ENCODE measurements at places on chromosomes 5 and 9.
A peak's percentile ranks its signal among the peaks of the same experiment; 100 is the strongest.

- no peak for DNase-seq
Measured at GRCh38 chr5:170747851-170748250, 35.7 kb upstream of the GABRP start.

DNA sequence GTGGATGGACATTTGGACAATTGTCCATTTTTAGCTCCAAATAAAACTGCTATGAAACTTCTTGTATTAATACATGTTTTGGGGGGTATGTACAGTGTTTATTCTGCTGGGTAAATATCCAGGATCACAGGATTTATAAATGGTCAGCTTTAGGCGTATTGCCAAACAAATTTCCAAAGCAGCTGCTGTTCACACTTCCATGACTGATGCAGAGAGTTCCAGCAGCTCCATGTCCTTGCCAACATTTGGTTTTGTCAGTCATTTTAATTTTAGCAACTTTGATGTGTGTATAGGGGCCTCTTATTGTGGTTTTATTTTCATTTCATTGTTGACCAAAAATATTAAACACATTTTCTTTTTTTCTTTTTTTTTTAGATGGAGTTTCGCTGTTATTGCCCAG is 9.8 kb upstream of the SUSD1 start:
- DNase-seq = no peak

DNA sequence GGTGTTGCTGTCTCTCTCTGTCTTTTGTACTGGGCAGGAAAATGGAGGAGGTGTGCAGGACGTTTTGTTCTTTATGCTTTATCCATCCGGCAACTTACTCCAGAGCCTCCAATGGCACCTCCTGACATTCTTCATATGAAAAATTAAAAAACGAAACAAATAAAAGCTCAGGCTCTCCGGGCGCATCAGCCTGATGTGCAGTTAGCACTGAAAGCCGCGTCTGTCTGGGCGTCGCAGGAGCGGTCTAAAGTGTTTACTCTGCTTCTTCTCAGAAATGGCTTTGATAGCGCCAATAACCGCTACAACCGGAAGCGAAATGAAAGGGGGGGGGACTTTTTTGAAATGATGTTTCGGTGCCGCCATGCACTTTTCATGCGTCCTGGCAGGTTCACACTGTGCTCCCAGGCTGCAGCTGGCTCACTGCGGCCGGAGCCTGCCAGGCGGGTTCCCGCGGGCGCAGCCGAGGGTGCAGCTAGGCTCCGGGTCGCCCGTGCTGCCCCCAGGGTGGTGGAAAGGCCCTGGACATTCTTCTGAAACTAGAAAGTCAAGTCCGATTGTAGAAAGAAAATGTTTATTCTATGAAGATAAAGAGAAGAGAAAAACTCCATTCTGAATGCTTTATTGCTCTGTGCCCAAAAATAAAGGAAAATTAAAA is 407.7 kb upstream of the IRX1 start:
- DNase-seq = no peak

- DNase-seq = no peak
Measured at GRCh38 chr9:123033864-123034601, 566 bp downstream of the GPR21 start.

DNA sequence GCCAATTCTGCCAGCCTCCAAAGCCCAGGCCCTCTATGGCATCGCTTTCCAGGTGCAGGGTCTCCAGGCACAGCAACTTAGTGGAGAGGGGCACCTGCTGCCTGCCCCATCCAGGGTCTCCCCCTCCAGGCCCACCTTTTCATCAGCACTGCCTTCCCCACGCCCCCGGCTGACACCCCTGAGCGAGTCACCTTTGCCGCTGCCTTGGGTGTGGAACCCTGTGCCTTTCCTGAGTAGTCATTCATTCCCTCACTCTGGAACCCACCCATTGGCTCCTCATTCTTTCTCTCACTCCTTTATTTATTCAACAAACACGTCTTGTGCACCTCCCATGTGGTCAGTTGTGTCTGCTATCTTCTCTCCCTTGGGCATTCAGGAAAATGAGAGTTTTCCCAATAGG is 14.5 kb upstream of the RPL26L1 start:
- no peak for DNase-seq

GRCh38 chr9:92978345-92978875 is 31.1 kb downstream of the FGD3 start:
- DNase-seq = no peak

DNA sequence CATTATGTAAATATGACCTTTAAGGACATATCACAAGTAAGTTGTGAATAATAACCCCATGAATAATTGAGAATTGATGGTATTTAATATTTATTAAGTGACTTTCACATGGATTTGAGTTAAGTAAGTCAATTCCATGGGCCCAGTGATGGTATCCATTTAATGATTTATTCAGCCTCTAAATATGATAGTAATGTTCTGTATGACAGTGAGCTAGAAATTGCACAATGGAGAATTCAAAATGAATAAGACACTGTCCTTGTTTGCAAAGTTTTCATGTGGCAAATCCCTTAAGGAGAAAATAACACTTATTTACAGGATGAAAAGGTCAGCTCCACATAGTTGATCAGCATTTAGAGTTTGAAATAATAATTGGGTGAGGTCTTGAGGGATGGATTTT is 160.7 kb downstream of the PDE4D start:
- no peak for DNase-seq

DNA sequence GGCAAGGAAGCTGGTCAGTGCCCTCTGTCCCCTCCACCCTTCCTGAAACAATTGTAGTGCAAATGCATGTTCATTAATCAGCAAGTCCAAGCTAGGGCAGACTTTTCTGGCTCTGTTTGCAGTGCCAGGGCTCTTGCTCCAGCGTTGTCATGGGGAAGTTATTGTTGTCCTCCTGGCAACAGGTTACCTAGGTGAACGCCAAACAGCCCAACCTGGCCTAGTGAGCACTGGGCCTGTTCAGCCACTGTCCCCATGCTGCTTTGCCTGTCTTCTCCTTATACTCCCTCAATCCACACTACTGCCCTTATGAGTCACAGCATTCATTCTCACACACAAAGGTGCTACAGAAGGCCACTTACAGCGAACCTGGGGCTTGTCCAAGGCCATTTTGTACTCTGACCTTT is 34.5 kb upstream of the GLIS3 start:
- DNase-seq = peak; percentile 61

DNA sequence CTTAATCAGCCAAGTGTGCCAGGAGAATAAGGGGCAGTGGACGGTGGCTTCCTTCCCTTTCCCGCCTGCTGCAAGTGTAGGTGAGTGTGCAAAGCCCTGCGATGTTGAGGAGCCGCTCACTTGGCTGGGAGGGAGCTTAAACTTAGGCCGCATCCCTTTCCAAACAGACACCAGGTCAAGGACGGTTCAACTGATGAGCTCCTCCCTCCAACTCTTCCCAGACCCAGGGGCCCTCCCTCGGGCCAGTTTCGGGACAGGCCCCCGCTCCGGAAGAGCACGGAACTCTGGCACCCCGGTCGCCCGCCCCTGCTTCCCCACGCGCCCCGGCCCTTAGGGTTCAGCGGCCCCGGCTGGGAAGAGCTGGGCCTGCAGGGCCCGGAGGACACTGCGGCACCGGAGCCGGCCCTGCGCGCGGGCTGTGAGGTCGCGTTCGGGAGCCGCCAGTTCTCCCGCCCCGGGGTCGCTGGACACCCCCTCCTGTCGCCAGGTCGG is 481 bp downstream of the MRPL36 start:
- DNase-seq = no peak

GRCh38 chr5:173383711-173384110 is 55.5 kb upstream of the STC2 start:
- no peak for DNase-seq

- no peak for DNase-seq
Measured at GRCh38 chr5:4730279-4730678, 409.9 kb upstream of the ADAMTS16 start.
